ENCODE measurements at places on chromosomes 5 and 9. TPM values are rescaled to one million over a fixed set of nuclear protein-coding genes. Genes with fewer than 3 reads are reported as not detected.

DNA sequence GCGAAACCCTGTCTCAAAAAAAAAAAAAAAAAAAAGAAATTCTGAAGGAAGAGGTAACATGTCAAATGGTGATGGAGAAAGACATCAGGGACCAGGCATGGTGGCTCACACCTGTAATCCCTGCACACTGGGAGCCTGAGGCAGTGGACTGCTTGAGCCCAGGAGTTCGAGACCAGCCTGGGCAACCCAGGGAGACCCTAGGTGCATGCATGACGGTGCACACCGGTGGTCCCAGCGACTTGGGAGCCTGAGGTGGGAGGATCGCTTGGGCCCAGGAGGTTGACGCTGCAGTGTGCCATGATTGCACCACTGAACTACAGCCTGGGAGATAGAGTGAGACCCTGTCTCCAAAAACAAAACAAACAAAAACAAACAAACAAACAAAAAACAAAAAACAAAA is 1.8 kb downstream of the ISCA1 start:
- DNase-seq = no peak

DNA sequence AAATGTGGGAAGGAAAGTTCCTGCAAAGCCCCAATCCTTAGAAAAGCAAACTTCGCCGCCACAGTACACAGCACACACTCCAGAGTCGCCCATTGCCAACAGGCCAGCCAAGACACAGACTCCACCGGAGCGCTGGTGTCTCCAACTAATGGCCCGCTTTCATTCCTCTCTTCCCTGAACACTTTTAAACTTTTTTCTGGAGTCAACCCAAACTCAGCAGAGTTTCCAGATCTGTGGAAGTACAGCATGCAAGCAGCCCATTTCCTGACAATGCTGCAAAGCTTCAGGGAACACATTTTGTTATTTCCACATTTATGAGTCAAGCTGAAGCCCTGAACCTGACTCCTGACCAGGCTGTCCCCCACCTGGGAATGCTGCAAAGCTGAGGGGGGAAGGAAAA is 351.9 kb downstream of the NFIB start:
- DNase-seq = no peak

MARCHF11 gene
- total RNA-seq = 0.25 TPM

- DNase-seq = no peak
Observed at GRCh38 chr5:56168066-56168478, 65.1 kb downstream of the ANKRD55 start.

- DNase-seq = no peak
Observed at GRCh38 chr5:103561685-103562452, 720 bp downstream of the NUDT12 start.

GRCh38 chr5:57738301-57738700 is 255.7 kb upstream of the ACTBL2 start:
- DNase-seq = no peak

GRCh38 chr5:167451076-167451475 is 840.4 kb upstream of the WWC1 start:
- DNase-seq = no peak

PCDHB8 gene
- 2.1 TPM for total RNA-seq

DNA sequence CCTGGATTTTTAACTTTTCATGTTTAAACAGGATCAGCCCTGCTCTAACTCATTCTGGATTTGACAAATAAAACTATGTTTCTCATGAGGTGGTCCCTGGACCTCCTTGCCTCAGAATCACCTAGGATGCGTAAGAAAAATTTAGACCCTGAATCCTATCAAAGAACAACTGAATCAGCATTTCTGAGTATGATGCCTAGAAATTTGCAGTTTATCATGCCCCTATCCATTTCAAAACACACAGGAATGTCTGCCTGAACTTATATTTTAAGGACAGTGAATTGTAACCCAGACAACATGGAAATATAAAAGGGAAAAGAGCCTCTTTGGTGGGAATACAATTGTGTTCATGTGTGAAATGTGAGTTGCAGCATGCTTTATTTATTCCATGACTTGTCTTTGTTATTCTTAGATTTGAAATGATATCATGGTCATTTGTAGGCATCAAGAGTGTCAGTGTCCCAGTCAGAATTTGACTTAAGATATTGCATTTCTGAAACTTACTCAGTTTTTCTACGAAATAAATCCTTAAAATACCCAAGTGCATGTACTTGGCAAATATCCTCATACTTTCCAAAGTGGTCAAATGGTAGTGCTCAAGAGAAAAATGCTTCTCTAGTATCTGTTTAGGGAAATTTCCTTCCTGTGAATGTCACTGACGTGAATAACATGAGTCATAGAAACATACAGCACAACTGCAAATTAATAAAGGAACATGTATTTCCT is 144.3 kb downstream of the GIN1 start:
- no peak for DNase-seq

DNA sequence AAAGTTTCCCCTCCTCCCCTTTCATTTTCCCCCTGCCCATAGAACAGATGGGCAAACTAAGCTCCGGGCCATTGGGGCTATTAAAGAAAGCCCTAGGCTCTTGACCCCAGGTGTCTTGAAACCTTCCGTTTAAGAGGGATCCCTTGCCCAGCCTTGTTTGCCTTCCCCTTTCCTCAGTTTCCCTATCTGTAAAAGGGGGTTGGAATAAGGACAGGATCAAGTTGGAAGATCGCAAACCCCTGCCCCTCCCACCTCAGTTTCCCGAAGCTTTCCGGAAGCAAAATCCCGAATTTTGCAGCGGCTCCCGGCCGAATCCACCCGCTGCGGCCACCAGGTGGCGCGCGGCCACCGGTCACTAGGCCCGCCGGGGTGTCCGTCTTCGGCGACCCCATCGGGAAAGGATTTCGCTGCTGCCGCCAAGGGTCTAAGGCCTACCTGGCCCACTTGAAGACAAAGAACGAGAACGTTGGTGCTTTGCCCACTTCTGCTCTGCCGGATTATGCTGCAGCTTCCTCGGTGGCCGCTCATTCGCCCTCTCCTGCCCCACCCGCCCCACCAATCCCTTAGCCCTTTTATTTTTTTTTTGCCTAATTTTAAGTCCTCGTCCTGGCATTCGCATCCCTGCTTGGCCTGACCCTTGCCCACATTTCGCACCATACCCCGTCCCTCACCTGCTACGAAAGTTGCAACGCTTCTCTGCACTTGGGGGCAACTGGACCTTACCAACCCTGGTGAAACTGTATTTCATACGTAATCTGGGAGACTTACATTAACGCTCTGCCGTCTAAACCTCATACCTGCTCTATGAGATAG is 962 bp upstream of the NR6A1 start:
- DNase-seq = peak; percentile 81

GRCh38 chr9:82456642-82457041 is 468.1 kb downstream of the SPATA31D1 start:
- DNase-seq = no peak

DNA sequence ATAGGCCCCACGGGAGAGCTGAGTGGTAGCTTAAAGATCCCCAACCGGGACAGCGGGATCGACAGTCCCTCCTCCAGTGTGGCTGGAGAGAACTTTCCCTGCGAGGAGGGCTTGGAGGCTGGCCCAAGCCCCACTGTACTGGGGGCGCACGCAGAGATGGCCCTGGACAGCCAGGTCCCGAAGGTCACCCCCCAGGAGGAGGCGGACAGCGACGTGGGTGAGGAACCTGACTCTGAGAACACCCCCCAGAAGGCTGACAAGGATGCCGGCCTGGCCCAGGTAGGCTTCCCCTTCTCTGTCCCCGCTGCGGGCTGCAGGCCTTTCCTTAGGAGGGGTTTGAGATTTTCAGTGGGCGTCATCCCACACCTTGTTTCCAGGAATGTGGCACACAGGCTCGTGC is 29.1 kb downstream of the FGD3 start:
- DNase-seq = no peak

CMYA5 gene
- total RNA-seq = 36.1 TPM

- DNase-seq = no peak
Observed at GRCh38 chr5:163366757-163367156, 70.6 kb upstream of the CCNG1 start.

- no peak for DNase-seq
Observed at GRCh38 chr9:530681-531080, 310.8 kb upstream of the DMRT1 start.

GRCh38 chr9:15305470-15305869 is 1.5 kb downstream of the TTC39B start:
- no peak for DNase-seq

TLX3 gene
- total RNA-seq = not detected

PAPPA gene
- 1.7 TPM for total RNA-seq

INSL4 gene
- not detected for total RNA-seq

MYO10 gene
- total RNA-seq = 16.3 TPM

GRCh38 chr9:121262953-121263352 is 5.0 kb upstream of the GSN start:
- no peak for DNase-seq

- no peak for DNase-seq
Observed at GRCh38 chr9:93012963-93013855, 45.3 kb upstream of the SUSD3 start.

DDX4 gene
- not detected for total RNA-seq

DNA sequence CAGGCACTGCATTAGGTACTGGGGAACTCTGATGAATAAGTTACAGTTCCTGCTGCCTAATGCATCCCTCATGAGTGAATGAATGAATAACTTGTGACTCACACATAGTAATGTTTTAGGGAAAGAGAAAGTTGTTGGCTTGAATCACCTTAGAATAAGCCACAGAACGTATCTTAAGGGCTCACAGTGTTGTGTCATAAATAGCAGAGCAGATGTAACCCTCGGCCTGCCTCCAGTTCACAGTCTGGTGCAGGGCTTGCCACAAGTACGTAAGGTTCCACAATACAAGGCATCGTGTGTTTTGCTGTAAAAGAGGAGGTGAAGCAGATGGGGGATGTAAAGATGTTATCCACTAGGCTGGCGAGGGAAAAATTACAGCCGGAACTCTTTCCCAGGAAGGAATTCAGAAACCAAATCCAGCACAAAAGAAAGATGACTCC is 218.7 kb downstream of the TRPM3 start:
- DNase-seq = no peak

DNA sequence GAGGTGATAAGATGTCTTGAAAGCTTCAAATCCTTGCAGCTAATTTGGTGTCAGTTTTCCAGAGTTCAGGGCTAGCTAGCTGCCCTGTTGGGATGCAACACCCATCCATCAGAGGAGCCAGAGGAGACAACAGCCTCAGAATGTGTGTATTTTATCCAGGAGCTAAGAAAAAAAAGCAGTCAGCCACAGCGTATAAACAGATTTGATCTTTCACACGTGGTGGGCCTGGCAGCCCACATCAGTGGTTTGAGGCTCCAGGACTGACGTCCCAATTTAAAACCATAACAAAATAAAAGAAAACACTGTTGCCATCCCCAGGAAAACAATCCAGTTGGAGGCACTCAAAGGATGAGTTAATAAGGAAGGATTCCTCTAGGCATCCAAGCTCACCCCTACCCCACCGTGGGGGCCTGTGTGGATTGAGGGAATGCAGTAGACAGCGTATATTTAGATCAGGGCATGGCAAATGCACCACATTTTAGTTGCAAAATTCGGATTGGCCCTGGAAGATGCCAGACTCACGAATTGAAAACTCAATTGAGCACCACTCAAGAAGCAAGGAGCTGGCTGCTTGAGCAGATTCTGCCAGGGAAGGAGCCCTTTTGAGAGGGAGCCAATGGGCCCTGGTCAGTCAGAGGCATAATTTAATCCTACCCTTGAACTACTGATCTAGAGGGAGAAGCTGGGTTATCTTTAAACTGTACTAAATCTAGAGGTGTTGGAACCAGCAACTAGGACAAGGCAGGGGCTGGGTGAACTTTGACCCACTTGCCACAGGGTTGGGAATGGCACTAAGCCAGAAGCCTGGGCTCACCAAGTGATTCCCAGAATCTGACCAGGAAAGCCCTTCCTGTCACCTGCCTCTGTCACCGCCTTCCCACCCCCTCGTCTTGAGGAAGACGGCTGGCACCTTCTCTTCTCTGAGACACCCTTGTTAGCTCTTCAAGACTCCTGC is 17.5 kb downstream of the ADRA1B start:
- DNase-seq = no peak

GRCh38 chr9:5492965-5493678 is 17.2 kb upstream of the PDCD1LG2 start:
- DNase-seq = no peak

DNA sequence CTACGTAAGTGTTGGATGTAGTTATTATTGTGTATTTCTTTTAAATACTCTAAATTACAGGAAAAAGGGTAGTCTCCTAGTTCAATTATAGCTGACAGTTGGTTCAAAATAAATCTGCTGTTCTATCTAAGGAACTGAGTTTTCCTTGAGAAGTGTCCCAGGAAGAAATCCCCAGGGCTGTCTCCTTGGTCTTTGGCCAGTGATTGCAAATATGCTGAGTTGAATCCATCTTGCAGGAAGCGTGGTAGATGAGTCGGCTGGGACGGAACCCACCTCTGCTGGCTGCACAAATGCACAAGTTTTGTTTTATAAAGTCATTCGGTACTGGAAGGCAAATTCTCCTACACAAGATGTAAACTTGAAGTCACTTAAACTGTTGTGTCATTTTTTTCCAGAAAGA is 30.2 kb upstream of the HOMER1 start:
- no peak for DNase-seq

DNA sequence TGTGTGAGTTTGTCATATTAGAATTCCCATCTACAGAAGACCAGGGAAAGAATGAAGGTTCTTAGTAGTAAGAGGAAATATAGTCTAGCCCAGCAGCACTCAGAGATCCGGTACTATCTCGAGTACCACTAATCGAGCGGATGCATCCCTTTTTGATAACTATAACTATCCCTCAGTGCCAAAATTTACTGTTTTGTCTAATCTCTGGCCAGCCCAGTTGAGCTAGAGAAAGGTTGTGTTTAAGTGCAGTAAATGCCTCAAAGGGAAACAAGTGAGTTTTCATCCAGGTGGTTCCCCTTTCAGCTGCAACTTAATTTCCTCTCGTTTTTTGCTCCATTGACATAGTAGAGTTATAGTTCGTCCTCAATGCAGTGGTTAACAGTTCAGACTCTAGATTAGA is 146.7 kb downstream of the GPBP1 start:
- DNase-seq = no peak

PAX5 gene
- not detected for total RNA-seq

DNA sequence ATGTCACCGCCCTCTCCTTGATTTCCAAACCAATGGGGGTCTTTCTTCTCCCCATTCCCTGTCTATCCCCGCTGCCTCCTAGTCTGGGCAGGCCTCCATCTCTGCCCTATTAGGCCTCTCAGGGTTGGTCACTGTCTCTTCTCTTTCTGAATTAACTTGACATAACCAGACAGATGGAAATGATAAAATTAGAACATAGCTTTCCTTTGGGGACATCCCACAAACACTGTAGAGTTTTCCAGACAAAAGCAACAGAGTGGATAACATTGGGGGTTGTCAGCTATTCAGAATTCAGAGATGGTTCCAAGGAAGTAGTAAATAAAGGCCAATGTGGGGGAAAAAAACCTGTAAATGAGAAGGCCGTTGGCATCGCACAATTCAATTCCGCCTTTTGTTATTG is 24.7 kb downstream of the LHX6 start:
- DNase-seq = no peak

Measured in ovary (tissue), 10 donors.